ENCODE measurements at places on chromosomes 7 and 10.

DNA sequence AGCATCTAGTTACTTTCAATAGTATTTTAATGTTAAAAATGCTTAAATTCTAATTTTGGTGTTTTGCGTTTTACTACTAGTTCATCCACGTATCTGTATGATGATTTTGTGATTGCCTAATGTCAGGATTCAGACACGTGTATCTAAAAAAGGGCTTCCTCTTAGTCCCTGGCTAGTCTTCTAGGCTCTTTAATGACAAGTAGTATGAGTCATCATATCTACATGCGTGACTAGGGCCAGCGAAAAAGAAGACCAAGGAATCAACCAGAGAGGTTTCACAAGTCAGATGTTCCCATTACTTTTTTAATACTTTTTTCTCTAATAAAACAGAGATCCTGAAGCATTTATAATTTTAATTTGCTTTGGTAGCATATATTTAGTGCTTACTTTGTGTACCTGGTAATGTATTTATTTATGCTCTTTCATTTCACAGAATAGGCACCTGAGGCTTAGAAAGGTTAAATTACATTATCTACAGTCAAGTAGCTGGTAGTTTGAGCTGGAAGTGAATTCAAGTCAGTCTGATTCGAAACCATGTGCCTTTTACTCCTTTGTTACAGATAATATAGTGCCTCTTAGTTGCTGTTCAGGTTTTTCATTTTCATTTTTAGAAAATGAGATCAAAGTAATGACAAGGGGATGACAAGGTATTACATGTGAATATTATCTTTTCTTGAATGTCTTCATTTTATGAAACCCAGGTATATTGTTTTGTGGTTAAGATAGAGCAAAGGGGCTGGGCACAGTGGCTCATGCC lies 140.3 kb downstream of the FOXP2 start:
- DNase-seq, result no peak

- no peak for DNase-seq
Observed at GRCh38 chr10:101330631-101331225, 23.2 kb upstream of the BTRC start.

DNA sequence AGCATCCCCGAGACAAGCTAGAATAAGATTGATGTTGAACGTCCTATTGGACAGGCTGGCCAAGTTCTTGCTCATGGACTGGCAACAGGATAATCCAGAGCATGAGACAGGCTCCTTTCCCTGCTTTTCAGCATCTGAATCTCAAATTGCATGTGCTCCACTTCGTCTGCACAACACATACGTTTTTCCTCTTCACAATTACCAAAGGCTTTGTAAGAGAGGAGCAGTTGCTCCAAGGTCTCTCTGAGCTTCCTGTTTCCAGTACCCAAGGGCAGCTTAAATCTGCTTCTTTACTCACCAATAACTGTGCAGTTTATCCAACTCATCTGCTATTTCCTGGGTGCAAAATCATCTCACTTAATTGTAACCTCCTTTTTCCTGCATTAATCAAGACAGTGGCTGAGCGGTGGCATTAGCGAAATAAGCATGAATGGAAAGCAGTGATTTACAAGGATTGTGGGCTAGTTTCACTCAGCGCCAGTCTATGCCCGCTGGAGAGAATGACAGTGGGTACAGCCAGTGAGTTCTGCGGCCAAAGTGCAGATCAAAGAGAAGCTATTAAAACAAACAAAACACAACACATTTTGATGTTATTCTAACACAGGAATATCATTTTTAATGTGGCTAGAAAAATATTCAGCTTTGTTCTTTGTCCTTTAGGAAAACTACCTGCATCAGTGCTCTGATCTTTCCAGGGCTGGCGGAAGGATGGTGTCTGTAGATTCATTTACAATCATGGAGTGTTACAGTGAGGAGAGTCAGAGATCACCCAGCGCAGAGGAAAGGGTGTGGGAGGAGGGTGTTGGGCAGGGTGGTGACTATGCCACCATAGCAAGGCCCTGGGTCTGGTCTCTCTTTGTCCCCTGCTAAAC lies 79.8 kb downstream of the CHN2 start:
- DNase-seq, result no peak

- no peak for DNase-seq
Observed at GRCh38 chr7:27200761-27201579, 1.1 kb upstream of the HOXA13 start.

- DNase-seq, result peak; percentile 53
Observed at GRCh38 chr10:100370714-100371481, 23.9 kb downstream of the SCD start.

DNA sequence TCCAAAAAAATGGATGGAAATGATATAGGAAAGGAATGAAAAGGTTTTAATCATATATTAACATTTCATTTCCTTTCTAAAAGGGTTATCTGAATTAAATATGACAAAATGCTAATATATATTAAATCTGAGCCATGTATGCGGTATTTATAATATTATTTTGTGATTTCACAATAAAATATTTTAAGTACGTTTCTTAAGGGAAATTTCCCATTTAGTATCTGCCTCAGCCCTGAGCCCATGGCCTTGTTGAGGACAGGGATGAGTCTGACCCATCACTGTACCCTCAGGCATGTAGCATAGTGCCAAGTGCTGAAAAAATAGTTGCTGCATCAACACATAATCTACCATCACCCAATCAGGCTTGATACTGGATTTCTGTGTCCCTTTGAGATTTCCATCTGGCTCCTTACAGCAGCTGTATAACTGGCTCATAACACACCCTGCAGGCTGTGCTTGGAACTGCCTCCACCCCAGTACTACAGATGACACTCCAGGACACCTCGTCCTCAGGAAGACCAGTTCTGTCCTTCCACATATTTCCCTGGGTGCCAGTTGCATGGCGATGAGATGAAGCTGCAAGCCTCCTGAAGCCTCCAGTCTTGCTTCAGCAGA lies 59.4 kb upstream of the ASAH2 start:
- no peak for DNase-seq

- no peak for DNase-seq
Observed at GRCh38 chr10:111747751-111748150, 435.8 kb downstream of the GPAM start.

Measured in activated CD8-positive, alpha-beta memory T cell treated with anti-CD3 and anti-CD28 coated beads, Interleukin-2, amount 50 U/mL, for 4 hours (primary cell).